ENCODE measurements at places on chromosomes 11 and 22. TPM values are rescaled to one million over a fixed set of nuclear protein-coding genes. Genes with fewer than 3 reads are reported as not detected.

The TENM4 gene
- total RNA-seq: 93.3 TPM

The SHISAL1 gene
- total RNA-seq: 5.8 TPM

The VWA5A gene
- total RNA-seq: 25.5 TPM

The IMMP1L gene
- 7.3 TPM for total RNA-seq

The SLC35E4 gene
- total RNA-seq: 7.4 TPM

The LMO1 gene
- total RNA-seq: not detected

The CARD18 gene
- total RNA-seq: not detected

The E2F8 gene
- not detected for total RNA-seq

The OR4A5 gene
- total RNA-seq: not detected

The BTBD18 gene
- total RNA-seq: not detected

The RAB36 gene
- total RNA-seq: 2.7 TPM

Data from bronchial smooth muscle cell (primary cell).